ENCODE measurements at places on chromosomes 1 and 21.

GRCh38 chr1:206578978-206579374 lies 33.3 kb downstream of the EIF2D start:
- DNase-seq = no peak

DNA sequence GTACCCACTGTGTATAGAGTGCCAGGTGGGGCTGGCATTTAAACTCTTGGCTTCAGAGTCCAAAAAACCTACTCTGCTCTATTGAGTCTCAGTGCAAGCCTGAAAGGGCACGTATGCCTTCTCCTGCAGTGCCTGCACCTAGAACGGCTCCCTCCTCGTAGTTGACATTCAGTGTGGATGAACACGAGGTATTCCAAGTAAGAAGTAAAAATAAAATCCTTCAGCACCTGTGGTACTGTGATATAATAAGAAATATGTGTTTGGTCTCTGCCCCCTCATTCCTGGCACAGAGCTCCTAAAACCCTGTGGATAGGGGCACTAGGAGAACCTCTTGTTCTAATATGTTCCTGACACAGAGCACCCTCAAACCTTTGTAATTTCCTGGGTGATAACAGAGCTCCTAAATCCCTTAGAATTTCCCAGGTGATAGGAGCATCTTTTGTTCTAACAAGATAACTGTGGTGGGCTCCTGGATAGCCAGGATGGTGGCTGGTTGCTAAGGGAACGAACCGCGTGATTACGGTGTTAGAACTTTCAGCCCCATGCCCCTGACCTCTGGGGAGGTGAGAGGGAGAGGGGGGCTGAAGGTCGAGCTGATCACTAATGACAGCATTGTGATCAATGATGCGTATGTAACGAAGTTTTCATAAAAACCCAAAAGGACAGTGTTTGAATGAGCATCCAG lies 16.8 kb downstream of the UCK2 start:
- DNase-seq = no peak

- DNase-seq = no peak
Observed at GRCh38 chr1:100302739-100303138, 36.7 kb downstream of the RTCA start.

GRCh38 chr1:100927276-100927675 lies 31.4 kb downstream of the SLC30A7 start:
- DNase-seq = no peak

GRCh38 chr1:63073309-63074306 lies 248.8 kb upstream of the FOXD3 start:
- DNase-seq = no peak

DNA sequence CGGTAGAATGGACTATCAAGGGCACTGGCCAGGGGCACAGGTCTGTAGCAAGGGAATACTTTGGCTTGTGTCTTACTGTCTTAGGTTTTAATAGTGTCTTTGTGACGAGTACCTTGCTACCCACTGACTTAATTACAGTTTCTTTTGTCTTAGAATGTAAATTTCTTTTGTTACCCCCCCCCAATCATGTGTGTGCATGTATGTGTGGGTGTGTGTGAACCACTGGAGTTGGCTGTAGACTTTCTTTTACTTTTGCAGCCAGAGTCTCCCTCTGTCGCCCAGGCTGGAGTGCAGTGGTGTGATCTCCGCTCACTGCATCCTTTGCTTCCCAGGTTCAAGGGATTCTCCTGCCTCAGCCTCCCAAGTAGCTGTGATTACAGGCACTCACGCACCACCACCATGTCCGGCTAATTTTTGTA lies 61.8 kb upstream of the CLDN14 start:
- DNase-seq = no peak

GRCh38 chr1:143698016-143698415 lies 273.8 kb downstream of the FAM72C start:
- no peak for DNase-seq

- peak; percentile 34 for DNase-seq
Observed at GRCh38 chr1:3611170-3612019, at the start of gene MEGF6. Gene MEGF6 (minus strand): TSS chr1:3611508. CDS start chr1:3611268, 240 bp downstream.

GRCh38 chr1:116314305-116314919 lies 58.6 kb upstream of the ATP1A1 start:
- DNase-seq = no peak

- DNase-seq = no peak
Observed at GRCh38 chr1:156004843-156005584, 15.7 kb downstream of the SSR2 start.

GRCh38 chr1:225980005-225980836 lies 18.9 kb downstream of the SDE2 start:
- no peak for DNase-seq
